DMS79 (cell line): ENCODE measurements at places on chromosomes 12 and 14.

DNA sequence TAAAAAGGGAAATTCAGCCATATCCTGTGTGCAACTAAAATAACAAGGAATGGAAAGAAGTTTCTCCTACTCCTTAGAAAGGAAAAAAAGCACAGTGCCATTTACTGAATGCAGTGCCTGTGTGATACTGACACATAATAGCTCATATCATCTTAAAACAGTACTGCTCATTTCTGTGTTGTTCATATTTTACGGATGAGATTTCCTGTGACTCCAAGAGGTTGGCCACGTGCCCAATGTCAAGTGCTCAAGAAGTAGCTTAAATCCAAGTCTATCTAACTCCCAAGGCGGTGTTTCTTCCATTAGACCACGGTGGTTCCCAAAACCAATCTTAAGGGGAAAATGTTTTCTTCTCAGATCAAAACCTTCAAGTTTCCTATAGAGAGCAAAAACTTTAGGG is 20.0 kb downstream of the MAP3K9 start:
- peak; percentile 74 for DNase-seq

DNA sequence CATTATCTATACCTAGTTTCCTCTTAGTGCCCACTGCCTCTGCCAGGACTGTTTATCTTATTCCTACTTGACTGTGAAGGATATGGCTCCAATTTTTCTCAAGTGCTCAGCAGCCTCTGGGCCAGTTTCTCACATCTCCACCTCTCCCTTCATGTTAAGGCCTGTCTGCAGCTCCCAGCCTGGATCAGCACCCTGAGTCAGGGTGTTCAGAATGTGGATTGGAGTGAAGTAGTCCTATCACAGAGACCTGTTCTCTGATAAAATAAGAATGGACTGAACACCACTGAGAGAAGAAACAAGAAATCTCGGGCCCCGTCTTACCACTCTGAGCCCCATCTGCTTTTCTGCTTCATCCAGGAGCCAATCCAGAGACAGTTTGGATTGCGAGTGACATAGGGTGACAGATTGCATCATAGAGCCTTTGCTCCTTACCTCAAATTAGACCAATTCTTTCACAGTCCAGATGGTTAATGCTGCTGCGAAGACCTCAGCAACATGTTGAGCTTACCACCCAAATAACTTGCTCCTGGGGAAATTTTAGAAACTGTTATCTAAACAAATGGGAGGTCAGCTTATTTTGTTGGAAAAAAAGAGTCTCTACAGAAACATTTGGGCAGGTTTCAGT is 473.1 kb downstream of the PDZRN4 start:
- DNase-seq, result no peak

GRCh38 chr12:51972422-51972812 is 20.9 kb downstream of the ACVR1B start:
- no peak for DNase-seq

DNA sequence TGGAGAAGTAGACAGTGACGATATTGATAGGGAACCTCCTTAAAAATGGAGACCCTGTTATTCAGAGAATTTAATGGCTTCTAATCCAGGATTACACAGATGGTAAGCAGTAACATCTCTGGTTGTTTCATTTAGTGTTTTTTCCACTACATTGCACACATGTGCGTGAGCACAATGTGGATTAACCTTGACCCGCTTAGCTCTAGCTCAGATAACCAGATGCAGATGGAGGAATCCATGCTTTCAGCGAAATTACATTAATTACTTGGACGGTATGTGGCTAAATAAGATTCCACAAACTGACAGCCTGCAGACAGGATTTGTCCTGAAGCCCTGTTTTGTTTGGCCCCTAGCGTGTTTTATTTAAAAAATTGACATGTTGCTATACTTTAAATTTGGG is 378.4 kb downstream of the CCDC91 start:
- no peak for DNase-seq

- DNase-seq, result no peak
Observed at GRCh38 chr14:81371802-81372201, 28.3 kb downstream of the STON2 start.

DNA sequence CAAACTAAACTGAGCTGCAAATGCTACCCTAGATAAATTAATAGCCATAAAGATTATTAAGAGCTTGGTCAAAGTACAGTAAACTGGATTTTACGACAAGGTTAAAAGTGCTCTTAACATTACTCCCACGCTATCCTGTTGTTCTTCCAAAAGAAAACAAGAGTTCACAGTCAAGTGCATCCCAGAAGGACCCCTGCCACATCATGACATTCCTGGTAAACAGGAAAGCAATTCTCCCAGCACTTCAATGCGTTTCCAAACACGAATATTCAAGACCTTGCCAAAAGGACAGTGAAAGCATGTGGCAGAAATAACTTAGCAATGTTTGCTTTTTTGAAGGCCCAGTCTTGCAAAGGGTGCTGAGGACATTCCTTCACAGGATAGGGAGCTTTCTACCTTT is 11.2 kb downstream of the SPRING1 start:
- DNase-seq, result peak; percentile 69

- no peak for DNase-seq
Observed at GRCh38 chr14:64680714-64681065, 23.5 kb upstream of the PLEKHG3 start.

DNA sequence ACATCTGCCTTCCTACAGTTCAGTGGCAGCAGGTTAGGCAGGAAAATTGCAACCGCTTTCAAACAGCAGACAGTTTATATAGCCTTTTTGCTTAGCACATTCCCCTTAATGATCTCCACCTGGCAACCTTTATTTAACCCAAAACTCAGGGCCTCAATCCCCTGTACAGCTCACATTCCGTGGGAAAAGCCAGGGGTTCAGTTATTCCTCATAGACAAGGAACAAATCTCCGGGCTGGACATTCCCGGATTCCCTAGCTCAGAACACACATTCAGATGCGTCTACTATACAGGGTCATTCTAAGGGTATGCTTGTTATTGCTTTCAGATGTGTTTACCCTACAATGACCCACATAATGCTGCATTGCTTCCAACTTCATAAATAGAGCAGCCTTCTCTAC is 73.8 kb upstream of the DCN start:
- DNase-seq, result no peak

- no peak for DNase-seq
Observed at GRCh38 chr14:97217111-97217885, 420.1 kb downstream of the VRK1 start.

GRCh38 chr12:67920413-67920812 is 68.8 kb upstream of the IFNG-AS1 start:
- DNase-seq, result no peak

GRCh38 chr12:27252934-27253333 is 8.8 kb downstream of the STK38L start:
- no peak for DNase-seq

DNA sequence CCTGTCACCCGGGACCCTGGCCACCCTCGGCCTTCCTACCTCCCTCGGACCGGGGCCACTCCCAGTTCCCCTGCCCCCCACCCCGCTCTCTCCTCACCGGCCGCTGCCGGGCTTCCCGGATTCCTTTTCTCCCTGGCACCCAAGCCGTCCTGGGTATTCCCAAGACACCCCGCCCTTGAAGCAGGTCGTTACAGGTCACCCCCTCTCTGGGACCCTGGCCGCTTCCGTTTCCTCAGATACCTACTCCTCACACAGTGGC is 493 bp downstream of the NUMB start:
- DNase-seq, result no peak

DNA sequence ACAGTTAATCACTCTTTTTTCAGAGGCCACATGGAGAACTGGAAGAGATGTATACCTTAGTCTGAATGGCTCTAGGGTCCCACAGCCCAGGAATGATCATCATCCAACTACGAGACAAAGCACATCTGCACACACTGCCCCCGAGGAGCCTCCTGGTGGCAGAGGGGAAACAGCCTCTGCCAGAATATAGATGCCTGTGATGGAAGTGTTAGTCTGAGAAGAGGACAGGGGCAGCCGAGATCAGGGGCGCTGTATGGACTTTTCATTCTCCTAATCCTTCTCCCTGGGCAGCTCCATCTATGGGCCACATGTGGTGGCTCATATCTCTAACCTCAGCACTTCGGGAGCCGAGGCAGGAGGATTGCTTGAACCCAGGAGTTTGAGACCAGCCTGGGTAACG is 82.8 kb upstream of the CAPRIN2 start:
- no peak for DNase-seq

DNA sequence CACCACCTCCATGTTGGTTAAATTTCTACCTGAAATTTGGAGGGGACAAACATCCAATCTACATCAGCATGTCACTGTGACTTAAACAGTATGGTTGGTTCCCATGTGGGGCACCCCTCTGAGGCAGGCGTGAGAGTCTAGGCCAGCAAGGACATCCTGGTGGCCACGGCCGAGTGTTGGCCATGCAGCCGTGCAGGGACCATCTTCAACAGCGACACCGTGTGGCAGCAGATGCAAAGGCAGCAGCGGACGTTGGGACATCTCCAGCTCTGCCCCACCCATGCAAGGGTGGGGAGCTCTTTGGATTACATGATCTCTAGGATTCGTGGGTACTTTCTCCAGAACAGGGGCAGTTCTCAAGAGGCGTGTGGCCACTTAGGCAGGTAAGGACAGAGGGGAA is 49.8 kb downstream of the NOC4L start:
- no peak for DNase-seq

DNA sequence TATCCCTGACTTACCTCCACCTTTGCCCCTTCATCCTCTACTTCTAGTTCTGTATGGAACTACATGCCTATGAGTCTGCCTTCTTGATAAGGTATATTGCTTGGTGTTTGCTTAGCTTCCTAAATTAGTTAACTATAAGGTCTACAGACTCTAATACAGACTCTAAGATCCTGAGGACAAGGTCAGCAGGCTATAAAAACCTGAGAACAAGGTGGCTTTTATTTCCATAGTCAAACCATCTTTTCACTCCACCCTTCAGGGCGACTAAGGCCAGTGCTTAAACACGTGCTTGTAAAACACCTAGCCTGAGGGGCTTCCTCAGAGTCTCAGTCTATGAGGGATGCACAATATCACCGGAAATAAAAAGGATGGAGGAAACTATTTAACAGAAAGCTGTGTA is 36.1 kb upstream of the COL2A1 start:
- no peak for DNase-seq

GRCh38 chr14:68937471-68938270 is 41.4 kb downstream of the ACTN1 start:
- no peak for DNase-seq

GRCh38 chr12:124323771-124324530 is 29.1 kb downstream of the RFLNA start:
- DNase-seq, result no peak

GRCh38 chr12:60194678-60195077 is 598.8 kb downstream of the SLC16A7 start:
- DNase-seq, result no peak

DNA sequence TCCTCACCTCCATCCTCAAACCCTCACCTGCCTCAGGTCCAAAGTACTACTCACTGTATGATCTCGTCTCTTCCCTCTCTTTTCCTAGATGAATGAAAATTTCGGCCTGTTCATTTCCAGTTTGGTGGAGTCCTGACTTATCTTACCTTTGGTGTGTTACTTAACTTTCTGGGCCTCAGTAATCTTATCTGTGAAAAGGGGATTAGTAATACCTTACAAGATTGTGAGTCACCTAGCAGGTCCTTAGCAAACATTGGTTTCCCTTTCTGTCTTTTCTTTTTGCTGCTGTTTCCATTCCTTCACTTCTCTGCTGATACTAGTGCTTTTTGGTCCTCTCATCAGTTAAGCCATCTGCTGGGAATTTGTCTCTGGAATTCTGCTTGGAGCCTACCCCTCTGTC is 52.8 kb downstream of the AKAP6 start:
- DNase-seq, result no peak

- DNase-seq, result no peak
Observed at GRCh38 chr12:72144553-72144952, 127.6 kb upstream of the TRHDE start.

DNA sequence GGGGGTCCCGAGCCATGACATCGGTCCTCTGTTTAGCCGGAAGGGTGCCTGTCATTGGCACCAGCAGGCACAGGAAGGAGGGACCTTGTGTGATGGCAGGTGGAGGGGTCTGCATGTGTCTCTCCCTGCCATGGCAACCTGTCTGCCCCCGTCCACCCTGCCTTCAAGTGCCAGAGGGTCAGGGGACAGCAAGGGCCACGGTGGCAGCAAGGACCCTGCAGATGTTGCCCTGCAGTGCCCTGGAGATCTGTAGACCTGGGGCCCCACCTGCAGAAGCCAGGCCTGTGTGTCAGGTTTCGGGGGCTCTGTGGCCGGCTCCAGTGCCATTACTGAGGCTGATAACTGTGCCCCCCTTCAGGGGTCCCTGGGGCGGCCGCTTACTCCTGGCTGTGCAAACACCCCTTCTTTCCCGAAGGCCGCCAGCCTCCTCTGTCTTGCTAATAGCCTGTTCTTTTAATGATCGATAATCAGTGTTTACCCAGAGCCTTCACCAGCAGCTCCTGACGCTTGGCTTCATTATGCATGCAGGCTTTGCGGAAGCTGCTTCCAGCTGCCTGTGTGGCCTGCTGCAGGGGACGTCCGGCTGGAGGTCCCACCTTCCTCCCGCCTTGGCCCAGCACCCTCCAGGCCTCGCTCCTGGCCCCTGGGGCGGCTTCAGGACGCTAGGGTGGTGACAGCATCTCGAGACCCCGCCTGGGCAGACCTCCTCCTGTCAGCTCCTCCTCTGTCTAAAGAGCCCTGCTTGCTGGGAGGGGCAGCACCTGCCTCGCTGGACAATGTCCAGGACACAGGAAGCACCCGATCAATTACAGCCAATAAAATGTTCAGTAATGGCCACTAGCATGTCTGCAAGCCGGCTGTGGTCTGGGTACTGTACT is 153.0 kb downstream of the KIF26A start:
- DNase-seq, result no peak

GRCh38 chr12:113165521-113166450 is 16.3 kb downstream of the CFAP73 start:
- DNase-seq, result no peak

DNA sequence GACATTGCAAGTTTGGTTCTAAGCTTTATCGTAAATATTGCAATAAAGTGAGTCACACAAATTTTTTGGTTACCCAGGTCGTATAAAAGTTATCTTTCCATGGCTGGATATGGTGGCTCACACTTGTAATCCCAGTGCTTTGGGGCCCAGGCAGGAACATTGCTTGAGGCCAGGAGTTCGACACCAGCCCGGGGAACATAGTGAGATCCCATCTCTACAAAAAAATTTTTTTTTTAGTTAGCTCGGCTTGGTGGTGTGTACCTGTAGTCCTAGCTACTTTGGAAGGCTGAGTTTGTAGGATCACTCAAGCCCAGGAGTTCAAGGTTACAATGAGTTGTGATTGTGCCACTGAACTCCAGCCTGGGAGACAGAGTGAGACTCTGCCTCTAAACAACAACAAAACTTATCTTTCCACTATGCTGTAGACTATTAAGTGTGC is 24.4 kb downstream of the PRORP start:
- no peak for DNase-seq

- DNase-seq, result no peak
Observed at GRCh38 chr12:113154351-113154973, 4.9 kb downstream of the CFAP73 start.
